Bronchial epithelial cell (primary cell): ENCODE measurements at places on chromosomes 12 and 14.

DNA sequence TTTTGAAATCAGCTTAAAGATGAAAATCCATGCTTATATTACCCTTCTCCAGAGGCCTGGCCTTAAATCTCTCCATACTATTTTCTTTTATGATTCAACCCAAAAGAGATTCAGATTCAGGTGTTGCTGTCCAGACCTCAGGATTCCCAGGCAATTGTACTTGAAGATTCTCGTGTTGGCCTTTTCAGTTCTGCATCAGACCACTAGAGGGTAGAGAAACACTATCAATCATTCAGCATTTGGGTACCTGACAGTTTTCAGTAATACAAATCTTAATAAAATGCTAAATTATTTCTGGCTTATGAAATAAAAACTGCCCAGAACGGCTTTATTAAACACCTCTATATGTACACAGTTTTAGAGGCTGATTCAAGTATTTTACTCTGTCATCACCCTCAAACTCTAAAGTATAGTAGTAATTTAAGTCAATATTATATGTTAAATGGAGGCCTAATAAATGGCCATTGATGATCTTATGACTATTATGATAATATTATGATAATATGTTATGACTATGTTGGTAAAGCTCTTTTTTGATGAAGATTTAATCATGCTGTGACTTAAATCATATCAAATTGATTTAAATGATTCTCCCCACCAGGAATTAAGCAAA is 301.1 kb downstream of the DUSP6 start:
- peak; percentile 78 for DNase-seq

DNA sequence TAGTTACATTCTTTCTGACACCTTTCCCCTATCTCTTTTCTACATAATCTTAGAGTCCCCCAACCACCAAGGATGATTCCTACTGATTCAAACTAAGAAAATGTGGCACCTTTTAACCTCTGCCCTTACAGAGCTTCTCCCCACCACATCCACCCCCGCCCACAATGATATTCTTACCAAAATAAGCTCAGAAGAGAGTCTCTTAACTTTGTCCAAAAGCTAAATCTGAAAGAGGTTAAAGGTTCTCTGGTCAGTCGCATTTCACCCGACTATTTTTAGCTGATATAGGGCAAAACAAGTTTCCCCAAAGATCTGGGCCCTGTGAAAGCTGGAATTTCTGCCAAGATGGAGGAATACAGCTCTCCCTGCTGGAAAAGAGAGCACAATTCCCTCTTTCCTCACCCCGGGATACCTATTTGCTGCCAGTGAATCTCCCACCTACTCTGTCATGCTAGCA is 128.6 kb downstream of the ZFP36L1 start:
- DNase-seq, result no peak

- peak; percentile 90 for DNase-seq
Observed at GRCh38 chr12:22518060-22518719, 26.2 kb downstream of the C2CD5 start.

DNA sequence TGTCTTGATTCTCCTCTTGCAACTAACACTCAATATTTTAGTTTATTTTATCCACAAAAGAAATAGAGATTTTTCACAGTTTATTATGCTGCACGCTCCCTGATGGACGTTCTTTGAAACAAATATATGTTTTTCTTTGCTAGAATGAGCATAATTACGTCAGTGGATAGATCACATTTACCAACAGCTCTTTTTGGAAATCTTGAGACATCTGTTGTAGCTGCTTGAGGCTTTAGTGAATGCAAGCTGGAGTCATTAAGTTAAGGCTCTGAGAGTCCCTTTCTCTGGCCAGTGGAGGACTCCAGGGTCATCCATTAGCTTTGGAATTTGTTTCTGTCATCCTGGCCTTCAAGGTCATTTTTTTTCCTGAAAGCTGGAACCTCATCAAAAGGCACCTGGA is 405.6 kb upstream of the TMEM132C start:
- no peak for DNase-seq

- DNase-seq, result no peak
Observed at GRCh38 chr14:95522556-95522955, 6.1 kb upstream of the SYNE3 start.

GRCh38 chr12:90801776-90802175 is 153.2 kb downstream of the CCER1 start:
- DNase-seq, result peak; percentile 81

DNA sequence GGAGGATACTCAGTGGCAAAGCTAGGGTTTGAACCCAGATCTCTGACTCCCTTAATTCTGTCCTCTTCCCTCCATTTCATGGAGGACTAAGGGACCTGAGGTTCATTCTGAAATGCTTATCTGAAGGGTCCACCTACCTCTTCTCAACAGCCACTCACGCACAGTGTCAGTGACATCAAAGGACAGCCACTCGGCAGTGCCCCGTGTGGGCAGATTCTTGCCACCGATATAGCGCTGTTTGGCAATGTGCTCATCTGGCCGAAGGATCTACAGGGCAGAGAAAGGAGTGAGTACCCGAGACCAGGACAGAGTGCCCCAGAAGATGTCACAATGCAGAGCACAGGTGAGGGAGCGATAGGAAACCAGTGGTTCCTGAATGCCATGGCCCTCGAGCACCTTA is 10.8 kb downstream of the TGFB3 start:
- DNase-seq, result no peak
